CD4-positive, alpha-beta T cell (primary cell): ENCODE measurements at places on chromosomes 6 and 20. TPM values are rescaled to one million over a fixed set of nuclear protein-coding genes. Genes with fewer than 3 reads are reported as not detected.
A peak's percentile ranks its signal among the peaks of the same experiment; 100 is the strongest.

Gene KCNK16
- not detected for total RNA-seq

DNA sequence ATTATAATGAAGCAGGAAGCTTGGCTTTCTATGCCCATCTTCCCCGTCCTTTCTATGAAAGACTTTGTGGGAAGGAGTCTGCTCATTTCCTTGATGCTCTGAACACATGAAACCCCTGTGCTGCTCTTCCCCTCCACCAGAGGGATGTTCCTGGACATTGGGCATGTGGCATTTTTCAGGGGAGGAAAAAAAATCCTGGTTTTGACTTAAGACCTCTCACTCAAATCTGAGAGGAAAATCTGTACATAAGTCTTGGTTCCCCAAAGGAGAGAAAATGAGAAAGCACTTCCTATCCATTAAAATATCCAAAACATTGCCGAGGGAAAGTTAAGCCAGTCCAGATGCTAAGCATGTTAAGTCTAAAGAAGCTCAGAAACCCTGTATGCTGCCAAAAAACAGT, 393.0 kb downstream of the PAX1 start:
- H3K27ac ChIP-seq, result no peak overlapping the region
- H3K4me3 ChIP-seq, result no peak overlapping the region
- no peaks in the 10 kb centered on the region for H3K4me1 ChIP-seq

Gene C20orf141
- not detected for total RNA-seq

DNA sequence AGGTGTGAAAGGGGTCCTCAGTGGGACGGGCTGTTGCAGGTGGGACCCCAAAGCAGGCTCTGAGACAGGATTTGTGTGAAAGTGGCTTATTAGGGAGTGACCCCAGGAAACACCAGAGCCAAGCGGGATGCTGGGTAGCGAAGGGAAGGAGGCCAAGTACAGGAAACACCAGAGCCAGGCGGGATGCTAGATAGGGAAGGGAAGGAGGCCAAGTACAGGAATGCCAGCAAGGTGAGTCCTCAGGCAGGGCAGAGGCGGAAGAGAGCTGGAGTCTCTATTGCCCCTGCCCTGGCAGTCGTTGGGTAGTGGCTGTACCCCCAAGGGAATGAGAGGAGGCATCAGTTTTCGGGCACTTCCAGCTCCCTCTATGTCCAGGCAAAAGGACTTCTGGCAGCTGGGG, 30.5 kb upstream of the TGM2 start:
- no peak overlapping the region for H3K4me3 ChIP-seq
- no peak overlapping the region for H3K27ac ChIP-seq

- H3K27me3 ChIP-seq, result no peaks in the 10 kb centered on the region
- H3K27ac ChIP-seq, result no peak overlapping the region
- no peaks in the 10 kb centered on the region for H3K36me3 ChIP-seq
- H3K4me3 ChIP-seq, result no peak overlapping the region
- no peak for DNase-seq
Measured at GRCh38 chr20:15823718-15824117, 749.5 kb downstream of the KIF16B start.

- no peaks in the 10 kb centered on the region for H3K4me1 ChIP-seq
- no peak overlapping the region for H3K27ac ChIP-seq
- no peak overlapping the region for H3K4me3 ChIP-seq
- H3K36me3 ChIP-seq, result no peaks in the 10 kb centered on the region
Measured at GRCh38 chr6:54307439-54307910, 766 bp upstream of the TINAG start.

Gene HLA-DQA1
- total RNA-seq, result 5.9 TPM

DNA sequence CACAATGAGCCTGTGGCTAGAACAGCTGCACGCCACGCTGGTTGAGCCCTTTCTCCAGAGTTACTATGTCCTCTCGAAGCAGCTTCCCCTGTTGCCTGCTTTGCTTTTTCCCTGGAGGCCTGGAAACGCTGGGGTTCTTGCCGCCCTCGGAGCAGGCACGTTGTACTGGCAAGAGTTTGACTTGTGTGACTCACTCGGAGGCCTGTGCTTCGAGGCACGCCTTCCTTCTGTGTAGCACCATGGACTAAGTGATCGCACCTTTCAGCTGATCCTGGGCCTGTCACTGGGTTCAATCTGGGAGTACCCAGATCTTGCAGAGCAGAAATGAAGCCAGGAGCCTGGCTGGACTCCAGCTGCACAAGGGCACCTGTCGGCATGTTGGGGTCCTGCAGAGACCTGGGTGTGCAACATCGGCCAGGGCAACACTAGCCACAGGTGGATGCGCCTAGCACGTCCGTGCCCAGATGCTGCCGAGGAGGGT, 5.2 kb downstream of the INSM1 start:
- H3K27ac ChIP-seq, result no peak overlapping the region
- no peak overlapping the region for H3K4me3 ChIP-seq
- peaks cover 26% of the 10 kb centered on the region for H3K27me3 ChIP-seq
- H3K4me1 ChIP-seq, result no peaks in the 10 kb centered on the region
- no peaks in the 10 kb centered on the region for H3K36me3 ChIP-seq

- no peak overlapping the region for H3K27ac ChIP-seq
- H3K27me3 ChIP-seq, result no peaks in the 10 kb centered on the region
- DNase-seq, result no peak
- H3K4me3 ChIP-seq, result no peak overlapping the region
- H3K36me3 ChIP-seq, result no peaks in the 10 kb centered on the region
- H3K4me1 ChIP-seq, result no peaks in the 10 kb centered on the region
Measured at GRCh38 chr20:6979621-6980020, 212.1 kb downstream of the BMP2 start.

Gene TNFRSF21
- 0.92 TPM for total RNA-seq

GRCh38 chr6:96721227-96721626, 116.0 kb downstream of the GPR63 start:
- H3K4me1 ChIP-seq, result no peaks in the 10 kb centered on the region
- no peaks in the 10 kb centered on the region for H3K27me3 ChIP-seq
- DNase-seq, result no peak
- H3K27ac ChIP-seq, result no peak overlapping the region
- H3K36me3 ChIP-seq, result no peaks in the 10 kb centered on the region
- H3K4me3 ChIP-seq, result no peak overlapping the region

DNA sequence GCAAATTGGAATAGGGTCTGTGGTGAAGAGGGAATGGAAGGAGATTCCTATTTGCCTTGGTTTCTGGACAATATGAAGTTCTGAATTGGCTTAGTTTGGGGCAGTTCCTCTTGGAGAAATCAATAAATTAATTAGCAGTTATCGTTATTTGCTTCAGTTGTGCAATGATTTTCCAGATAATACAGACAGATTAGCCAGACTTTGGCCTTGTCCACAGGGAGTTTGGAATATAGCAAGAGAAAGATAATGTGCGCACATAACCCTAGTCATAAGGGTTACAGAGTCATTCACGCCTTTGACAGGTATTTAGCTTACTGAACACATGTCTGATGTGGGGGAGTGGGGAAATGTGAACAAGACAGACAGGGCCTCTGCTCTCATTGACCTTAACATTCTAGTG, 1.3 kb downstream of the ATRN start:
- H3K27ac ChIP-seq, result no peak overlapping the region
- H3K36me3 ChIP-seq, result no peaks in the 10 kb centered on the region
- DNase-seq, result no peak
- peak overlapping the region; percentile 92 for H3K4me3 ChIP-seq

- no peaks in the 10 kb centered on the region for H3K36me3 ChIP-seq
- H3K4me1 ChIP-seq, result no peaks in the 10 kb centered on the region
- no peak for DNase-seq
- no peak overlapping the region for H3K27ac ChIP-seq
Measured at GRCh38 chr6:6942831-6943230, 164.9 kb upstream of the RREB1 start.
